Astrocyte (in vitro differentiated cells and primary cell): ENCODE measurements at places on chromosomes 3 and 15.

DNA sequence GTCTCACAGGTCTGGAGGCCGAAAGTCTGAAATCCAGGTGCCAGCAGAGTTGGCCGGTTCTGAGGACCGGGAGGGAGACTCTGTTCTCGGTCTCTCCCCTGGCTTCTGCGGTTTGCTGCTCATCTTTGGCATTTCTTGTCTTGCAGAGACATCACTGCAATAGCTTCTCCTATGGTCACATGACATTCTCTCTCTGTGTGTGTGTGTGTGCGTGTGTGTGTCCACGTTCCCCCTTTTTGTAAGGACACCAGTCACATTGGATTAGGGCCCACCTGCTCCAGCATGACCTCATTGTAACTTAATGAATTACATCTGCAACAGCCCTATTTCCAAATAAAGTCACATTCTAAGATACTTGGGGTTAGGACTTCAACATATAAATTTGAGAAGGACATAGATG lies 12.4 kb upstream of the ATP10A start:
- DNase-seq: no peak

DNA sequence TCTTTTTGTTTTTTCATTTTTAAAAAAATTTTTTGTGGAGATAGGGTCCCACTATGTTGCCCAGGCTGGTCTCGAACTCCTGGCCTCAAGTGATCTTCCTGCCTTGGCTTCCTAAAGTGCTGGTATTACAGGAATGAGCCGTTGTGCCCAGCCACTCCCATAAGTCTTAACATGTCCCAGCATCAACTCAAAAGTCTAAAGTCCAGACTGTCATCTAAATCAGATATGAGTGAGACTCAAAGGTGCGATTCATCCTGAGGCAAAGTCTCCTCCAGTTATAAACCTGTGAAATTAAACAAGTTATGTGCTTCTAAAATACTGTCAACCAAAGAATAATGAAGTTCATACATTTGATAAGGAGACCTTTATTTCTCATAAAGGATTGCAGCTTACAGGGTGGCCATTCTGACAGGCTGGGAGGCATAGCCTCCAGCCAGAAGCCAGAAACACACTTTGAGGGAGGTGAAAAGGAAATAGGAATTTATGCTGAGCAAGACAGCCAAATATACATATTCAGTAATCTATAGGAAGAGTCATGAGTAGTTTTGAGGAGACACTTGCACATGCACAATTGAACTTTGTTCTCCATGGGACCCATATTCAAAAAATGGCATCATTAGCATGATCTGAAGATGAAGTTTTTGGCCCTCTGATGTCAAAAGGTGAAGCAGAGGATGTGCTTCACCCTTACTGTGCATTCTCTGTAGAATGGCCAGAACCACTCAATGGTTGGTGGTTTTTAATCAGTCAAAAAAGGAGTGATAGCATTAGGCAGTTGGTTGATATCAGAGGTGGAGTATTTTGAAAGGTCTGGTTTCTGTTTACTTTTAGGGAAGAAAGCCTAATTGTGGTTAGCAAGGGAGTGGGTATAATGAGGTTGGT lies 11.0 kb upstream of the ZNF662 start:
- DNase-seq: peak; percentile 6

DNA sequence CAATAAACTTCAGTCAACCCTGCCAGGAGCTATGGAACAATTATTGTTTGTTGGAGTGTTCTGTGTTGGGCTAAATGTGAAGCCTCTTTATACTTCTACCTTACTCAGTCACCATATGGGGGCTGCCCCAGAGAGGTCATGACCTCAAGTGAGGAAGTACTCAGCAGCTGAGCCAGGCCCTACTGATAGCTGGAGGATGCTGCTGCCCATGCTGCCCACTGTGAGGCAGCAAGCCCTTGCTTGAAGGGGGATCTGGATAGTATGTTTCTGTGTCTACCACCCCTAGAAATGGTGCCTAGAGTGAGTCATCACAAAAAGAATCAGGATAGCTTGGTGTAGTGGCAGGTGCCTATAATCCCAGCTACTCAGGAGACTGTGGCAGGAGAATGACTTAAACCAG lies 4.5 kb upstream of the RPL24 start:
- no peak for DNase-seq

- no peak for DNase-seq
These were observed 21.9 kb upstream of the SLC30A4 start for GRCh38 chr15:45544266-45545023.

GRCh38 chr15:70474471-70475406 lies 288.6 kb downstream of the UACA start:
- DNase-seq: peak; percentile 100

DNA sequence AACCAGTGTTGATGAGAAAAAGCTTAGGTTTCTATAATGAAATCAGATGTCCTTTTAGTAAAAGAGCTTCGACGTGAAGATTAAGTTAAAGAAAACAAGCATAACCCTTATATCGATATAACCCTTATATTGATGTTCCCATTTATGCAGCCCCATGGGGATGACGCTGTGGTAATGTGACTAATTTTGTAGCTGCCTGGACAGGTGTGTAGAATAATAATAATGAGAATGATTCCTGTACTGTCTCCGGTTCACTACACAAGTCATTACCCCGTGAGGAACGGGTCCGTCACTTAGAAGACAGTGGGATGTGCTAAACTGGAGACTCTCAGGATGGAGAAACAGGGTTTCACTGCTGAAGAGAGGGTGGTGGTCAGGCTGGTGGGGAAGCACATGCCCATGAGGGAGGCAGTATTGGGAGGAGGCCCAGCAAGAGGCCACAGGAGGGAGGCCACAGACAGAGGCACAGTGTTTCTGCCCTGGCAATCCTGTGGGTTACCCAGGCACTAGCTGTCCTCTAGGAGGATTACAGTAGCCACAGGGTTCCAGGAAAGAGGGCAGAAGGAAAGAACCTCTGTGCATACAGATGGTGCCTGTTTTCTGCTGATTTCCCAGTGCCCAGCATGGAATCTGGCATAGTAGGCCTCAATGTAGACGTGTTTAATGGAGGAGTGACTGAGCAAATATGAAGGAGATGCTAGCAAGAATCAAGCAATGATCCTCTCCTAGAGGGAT lies 191.1 kb upstream of the TSC22D2 start:
- no peak for DNase-seq

DNA sequence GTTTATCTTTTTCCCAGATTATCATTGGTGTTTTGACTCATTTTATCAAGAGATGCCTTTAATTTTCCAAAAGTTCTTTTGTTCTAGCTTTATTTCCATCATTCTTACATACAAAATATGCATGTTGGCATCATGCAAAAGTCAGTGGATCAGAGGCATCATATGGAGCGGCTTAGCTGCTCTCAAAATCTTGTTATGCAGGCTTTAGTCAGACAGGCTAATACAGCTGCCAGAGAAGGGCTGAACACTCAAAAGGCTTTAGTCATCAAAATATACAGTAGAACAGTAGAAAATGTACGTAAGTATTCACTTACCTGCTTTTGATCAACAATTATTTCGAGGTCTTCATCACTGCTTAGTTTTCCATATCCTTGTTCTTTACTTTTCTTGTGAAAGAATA lies 65.5 kb downstream of the PEX5L start:
- DNase-seq: no peak

DNA sequence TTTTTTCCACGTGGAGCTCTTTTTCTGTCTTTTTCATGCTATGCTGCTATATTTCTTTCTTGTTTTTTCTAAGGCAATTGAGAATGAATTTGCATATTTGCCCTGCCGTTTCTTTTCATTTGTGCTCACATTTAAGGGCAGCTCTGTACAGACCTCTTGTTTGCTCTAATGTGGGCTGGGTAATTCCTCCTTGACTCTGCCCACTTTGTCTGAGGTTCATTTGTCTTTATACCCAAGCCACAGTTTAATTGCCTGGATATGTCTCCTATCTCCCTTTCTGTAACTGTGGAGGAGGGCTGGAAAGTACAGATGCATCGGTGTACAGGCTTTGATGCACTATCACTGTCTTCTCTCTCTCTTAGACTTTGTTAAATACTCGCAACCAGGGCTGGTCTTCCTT lies 195.9 kb downstream of the EPHB1 start:
- DNase-seq: no peak

DNA sequence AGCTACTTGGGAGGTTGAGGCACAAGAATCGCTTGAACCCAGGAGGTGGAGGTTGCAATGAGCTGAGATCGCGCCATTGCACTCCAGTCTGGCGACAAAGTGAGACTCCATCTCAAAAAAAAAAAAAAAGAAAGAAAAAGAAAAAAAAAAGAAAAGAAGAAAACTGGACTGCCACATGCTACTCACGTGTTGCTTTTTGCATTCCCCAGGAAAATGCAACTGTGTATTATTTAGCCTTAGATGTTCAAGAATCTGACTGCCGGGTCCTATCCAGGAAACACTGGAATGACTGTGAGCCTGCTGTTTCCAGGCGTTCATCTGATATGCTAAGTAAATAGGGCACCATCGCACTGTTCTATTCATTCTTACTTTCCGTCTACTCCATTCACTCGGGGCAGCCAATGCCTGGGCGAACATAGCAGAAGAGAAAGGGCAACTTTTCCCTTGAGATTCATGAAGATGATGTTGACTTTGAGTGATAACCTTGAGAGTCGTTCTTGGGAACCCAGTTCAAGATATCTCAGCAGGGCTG lies 21.4 kb downstream of the HRG start:
- no peak for DNase-seq

DNA sequence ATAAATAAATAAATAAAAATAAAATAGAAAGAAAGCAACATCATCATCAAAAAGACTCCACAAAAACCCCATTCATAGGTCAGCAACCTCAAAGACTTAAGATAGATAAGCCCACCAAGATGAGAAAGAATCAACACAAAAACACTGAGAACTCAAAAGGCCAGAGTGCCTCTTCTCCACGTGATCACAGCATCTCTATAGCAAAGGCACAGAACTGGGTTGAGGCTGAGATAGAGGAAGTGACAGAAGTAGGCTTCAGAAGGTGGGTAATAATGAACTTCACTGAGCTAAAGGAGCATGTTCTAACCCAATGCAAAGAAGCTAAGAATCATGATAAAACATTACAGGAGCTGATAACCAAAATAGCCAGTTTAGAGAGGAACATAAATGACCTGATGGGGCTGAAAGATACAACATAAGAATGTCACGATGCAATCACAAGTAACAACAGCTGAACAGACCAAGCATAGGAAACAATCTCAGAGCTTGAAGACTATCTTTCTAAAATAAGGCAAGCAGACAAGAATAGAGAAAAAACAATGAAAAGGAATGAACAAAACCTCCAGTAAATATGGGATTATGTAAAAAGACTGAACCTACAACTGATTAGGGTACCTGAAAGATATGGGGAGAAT lies 26.4 kb downstream of the GNB5 start:
- DNase-seq: no peak
